Epithelial cell of esophagus (primary cell): ENCODE measurements at places on chromosomes 12 and 14.
A peak's percentile ranks its signal among the peaks of the same experiment; 100 is the strongest.

- no peak for DNase-seq
Observed at GRCh38 chr14:48842785-48843184, 743.4 kb downstream of the RPS29 start.

- DNase-seq: no peak
Observed at GRCh38 chr14:22822016-22822570, 6.9 kb upstream of the SLC7A7 start.

DNA sequence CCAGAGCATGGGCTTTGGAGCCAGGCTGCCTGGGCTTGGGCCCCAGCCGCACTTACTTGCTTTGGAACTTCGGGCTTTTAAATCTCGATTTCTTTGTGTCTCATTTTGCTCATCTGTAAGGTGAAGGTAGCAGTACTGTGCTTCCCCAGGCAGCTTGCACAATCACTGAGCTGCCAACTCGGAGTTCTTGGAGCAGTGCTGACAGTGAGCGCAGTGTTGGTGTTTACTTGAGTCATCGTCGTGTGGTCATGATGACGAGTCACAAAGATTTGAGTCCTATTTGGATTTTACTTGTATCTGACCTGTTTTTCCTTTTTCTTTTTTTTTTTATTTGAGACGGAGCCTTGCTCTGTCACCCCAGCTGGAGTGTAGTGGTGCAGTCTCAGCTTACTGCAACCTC, 31.3 kb upstream of the ATF1 start:
- peak; percentile 97 for DNase-seq

DNA sequence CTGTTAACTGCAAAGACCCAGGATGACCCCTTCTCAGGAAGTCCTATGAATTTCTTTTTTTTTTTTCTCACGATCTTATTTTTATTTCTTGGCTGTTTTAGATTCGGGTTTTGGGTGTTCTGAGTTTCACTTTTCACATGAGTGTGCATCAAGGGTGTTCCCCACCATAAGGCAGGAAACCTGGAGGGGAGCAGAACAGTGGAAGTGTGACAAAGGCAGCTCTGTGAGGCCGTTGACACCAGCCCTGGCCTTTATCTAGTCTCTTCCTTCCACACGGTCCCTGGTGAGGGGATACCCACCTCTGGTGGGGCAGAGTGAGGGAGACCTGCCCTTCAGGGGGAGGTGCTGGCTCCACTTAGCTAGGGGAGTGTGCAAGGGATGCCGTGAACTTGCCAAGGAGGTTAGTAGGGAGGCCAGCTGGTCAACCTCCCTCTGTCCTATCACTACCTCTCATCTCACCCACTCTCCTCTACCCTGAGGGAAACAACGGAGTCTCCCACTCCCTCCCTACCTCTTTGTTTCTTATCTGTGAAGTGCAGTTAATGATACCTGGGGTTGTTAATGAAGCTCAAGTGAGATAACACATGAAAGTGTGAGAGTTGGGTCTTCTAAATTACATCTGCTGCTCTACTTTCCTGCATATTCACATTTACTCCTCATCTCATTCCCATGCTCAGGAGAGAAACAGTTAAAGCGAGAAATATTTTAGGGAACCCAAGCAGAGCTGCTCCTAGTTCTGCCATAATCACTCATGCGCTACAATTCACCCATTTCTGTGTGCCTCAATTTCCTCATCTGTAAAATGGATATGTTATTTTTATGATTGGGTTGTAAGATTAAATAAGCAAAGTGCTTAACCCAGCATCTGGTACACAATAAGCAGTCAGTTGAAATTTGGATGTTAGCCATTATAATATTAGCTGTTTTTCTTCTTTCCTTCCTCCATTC, 4.4 kb upstream of the GALNT6 start:
- no peak for DNase-seq

DNA sequence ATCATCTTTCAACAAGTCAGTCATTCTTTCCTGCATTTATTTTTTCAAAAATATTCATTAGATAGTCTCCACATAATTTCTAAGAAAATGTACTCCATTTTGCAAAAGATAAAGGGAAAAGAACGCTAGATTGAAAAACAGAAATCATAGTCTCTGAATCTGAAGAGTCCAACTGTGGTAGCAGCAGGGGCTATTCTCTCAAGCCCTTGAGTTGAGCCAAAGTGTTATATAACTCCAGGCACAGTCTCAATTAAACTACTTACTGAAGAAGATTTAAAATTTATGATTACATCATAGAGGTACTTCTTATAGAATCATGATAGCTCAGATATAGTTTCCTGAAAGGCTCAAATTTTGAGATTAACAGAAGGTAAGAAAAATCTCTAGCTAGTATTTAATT, 5.8 kb downstream of the LDHB start:
- DNase-seq: no peak
